8988T (cell line): ENCODE measurements at places on chromosomes 16 and 17.

GRCh38 chr16:10485698-10486382 is 94.6 kb downstream of the EMP2 start:
- no peak for DNase-seq

GRCh38 chr17:15303268-15303667 is 38.1 kb downstream of the TEKT3 start:
- DNase-seq = no peak

DNA sequence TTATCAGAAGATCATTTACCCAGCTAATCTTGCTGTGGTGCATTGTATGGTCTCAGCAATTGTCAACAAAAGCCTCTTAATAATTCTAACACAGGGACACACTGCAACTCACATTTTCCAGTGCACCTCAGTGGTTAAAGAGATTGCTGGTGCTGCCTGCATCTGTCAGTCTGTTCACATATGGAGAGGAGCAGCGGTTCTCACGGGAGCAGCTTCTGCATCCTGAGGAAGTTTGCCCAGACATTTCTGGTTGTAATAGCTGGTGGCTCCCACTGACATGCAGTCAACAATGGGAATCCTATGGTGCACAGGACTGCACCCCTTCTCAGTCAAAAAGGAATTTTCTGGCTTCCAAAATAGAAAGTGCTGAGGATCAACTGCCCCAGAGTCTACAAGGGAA is 7.8 kb downstream of the GGA2 start:
- DNase-seq = no peak

DNA sequence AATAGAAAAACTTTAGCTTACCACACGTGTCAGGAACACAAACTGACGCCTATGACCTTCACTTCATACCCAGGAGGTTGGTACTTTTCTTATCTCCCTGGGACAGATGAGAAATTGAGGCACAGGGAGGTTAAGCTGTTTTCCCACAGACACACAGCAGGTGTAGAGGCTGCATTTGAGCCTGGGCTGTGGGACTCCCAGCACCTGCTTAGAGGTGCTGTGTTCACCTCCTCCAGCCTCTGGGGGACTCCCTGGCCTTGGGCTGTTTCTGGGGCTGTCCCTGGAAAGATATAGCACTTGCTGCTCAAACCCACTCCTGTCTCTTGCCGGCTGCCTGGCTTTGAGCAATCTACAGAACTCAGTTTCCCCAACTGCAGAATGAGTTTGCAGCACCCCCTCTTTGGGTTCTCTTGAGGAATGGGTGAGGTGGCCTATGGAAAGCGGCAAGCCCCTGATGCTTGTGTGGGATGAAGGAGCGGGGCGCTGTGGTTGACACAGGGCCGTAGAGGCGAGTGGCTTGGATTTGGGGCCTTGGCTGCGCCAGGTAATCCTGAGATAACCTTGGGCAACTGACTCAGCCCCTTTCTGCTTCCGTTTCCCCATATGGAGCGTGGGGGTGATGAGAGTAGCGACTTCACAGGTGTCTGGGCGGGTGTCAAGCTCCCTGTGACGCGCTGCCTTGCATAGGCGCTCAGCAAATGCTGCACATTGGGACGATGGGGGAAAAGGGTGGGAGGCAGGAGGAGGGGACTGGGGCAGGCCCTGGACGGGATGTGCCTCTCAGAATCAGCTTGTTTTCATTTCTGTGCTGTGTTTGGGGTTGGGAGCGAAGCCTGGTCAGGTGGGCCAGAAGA is 104.5 kb upstream of the CIBAR2 start:
- DNase-seq = no peak

DNA sequence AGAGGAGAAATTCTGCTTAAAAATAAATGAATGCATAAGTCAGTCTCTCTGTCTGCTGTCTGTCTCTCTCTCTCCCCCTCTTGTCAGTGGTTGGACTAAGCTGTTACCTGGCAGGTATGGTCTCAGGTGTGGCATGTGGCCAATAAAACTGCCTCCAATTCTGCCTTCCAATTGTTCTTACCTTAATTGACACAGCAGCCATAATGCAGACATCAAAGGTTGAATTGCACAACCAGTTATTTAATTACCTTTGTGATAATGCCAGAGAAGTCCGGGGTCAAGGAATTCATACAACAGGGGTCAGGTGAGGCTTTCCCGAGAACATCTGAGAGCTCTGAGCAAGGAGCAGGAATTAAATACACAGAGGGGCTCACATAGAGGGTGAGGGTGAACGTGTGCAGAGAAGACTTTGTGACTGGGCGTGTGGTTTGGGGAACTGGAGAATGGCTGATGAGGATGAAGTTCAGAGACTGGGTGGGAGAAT is 78.8 kb upstream of the CDYL2 start:
- DNase-seq = no peak

GRCh38 chr16:4486126-4486893 is 10.1 kb downstream of the HMOX2 start:
- DNase-seq = no peak

GRCh38 chr16:20839504-20839903 is 33.2 kb downstream of the REXO5 start:
- no peak for DNase-seq

DNA sequence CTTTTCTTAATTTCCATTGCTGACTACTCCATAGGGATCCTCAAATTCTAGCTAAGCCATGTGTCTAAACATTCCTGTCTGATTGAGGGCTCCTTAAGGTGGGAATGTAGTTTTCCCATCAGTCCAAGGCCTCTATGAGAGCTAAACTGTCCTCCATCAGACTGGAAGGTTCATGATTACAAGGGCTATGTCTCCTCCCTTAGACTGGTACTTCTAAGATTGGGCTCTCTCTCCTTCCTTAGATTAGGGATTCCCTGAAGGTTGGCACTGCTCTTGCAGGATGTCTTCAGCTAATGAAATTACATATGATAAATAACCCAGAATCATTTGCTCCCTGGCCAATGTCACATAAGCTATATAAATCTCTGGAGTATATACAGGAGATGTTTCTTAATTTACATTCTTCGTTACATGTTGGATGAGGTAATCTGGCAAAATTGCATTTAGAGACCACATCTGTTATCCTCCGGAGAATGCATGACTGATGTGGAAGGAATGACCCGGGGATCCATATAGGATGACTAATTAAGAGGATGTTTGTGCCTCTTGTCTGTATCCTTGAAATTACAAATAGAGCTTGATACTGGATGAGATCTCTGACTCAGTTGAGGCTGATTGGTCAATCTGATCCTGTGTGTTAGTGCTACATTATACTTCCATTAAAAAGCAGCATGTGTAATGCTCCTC is 14.2 kb downstream of the B4GALNT2 start:
- peak; percentile 30 for DNase-seq

GRCh38 chr17:45143767-45144198 is 4.5 kb upstream of the HEXIM1 start:
- DNase-seq = no peak

DNA sequence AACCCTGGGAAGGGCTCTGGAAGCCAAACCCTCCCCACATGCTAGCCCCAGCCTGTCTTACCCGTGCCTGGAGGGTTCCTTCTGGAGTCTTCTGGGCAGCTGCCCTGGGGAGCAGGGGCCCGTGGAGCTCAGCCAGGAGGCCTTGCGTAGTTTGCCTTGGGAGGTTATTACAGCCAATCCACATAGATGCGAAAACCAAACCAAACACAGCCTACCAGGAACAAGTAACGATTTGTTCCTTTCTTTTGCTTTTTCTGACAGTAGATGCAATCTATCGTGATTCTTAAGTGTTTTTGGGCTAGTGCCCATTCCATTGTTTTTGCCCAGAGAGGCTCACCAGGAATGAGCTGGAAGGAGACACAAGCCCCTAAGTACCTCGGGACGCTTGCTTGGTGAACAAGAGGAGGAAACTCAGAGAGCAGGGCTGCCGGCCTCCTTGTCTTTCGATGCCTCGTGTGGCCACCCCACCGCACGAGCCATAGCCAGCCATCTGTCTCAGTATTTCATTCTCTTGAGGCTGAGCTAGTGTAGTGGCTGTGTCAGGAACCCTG is 102.7 kb upstream of the NOL11 start:
- no peak for DNase-seq

GRCh38 chr17:37045351-37045922 is 96.7 kb downstream of the AATF start:
- no peak for DNase-seq

DNA sequence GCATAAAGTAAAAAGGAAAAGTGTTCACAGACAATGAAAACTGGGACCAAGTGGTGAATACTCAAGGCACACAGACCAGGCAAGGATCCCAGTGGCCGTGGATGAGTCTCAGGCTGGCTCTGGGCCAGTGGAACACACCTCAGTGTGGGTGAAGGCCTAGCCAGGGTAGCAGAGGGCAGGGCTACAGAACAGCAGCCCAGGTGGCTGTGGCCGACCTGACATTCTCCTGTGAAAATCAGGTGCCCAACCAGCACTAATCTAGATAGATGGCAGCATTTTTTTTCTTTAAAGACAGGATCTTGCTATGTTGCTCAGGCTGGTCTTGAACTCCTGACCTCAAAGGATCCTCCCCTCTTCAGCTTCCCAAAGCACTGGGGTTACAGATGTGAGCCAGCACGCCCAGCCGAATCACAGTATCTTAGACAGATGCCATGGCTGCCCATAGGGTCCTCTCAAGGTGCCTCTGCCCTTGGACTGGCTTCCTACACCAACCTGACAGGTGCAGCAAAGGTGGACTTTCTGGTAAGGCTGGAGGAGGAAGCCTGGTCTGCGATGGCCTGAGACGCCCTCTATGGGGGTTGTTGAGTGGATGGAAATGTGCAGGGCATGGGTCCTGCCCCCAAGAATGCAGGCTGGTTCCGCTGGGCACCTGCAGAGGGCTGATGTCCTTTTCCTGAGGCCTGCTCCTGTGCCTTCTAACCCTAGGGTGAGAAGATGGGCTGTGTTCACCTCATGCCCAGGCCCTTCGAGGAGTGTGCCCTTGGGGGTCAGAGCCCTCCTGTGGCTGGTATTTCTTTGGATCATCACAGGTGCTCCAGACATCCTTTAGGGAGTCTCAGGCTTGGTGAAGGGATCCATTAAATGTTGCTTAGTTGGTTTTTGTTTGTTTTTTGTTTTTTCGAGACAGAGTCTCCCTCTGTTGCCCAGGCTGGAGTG is 3.8 kb upstream of the P4HB start:
- DNase-seq = no peak

- DNase-seq = no peak
Observed at GRCh38 chr16:85139881-85140339, 27.6 kb upstream of the CIBAR2 start.

- DNase-seq = no peak
Observed at GRCh38 chr16:68751160-68751559, 14.1 kb downstream of the CDH1 start.

- DNase-seq = no peak
Observed at GRCh38 chr16:59432896-59433295, 698.8 kb upstream of the GOT2 start.

GRCh38 chr16:67922740-67923139 is 8.9 kb downstream of the CTRL start:
- DNase-seq = no peak

DNA sequence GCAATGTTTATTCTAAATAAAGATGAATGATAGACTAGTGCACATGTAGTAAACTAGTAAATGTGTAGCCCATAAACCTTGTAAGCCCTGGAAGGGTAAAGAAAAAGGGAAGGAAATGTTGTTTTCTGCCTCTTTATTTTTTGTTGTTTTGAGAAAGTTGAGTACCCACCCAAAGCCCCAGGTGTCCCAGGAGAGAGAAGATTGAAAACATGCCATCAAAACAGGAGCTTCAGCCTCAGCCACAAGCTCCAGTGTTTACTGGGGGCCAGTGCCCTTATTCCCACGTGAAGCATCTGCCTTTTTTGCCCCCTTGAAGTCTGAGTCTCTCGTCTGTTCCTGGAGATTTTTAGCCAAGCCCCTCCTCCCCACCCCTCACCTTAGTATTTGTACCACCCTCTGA is 121.5 kb downstream of the PRKCB start:
- no peak for DNase-seq

GRCh38 chr16:14357328-14357727 is 272.7 kb downstream of the PARN start:
- DNase-seq = no peak

DNA sequence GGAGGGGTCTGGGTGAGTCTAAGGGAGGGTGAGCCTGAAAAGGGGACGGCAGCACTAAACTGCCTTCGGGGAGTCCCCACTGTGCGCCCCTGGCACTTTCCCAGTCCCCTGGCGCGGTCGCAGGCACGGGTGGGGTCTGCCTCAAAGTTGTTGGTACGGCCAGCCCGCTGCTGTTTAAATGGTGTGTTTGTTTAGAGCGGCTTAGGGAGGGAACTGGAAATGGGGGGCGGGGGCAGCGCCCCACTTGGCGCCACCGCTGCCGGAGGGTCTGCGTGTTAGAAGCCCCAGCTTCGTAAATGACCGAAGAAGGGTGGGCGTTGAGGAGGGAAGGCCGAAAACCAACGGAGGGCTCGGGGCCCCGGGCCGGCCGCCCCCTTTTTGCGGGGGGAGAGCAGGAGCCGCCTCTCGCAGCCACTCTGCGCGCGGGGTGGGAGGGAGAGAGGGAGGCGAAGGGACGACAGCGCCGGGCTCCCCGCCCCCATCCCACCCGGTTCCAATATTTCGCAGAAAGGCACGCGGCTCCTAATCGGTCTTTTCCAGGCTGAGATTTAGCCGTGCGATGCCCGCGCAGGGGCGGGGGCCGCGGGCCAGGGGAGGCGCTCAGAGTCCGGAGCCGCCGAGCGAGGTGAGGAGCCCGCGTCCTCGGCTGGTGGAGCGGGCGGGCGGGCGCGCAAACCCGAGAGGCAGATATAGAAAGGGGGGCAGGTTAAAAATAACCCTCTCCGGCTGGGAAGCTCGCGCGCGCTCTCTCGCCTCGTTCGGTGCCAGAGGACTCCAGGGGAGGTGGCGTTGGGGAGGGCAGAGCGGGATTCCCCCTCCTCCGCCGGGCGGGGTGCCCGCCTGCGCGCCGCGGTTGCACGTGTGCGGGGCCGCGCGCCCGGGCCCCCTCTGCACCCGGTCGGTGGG is 54.9 kb downstream of the SREBF1 start:
- DNase-seq = no peak

- no peak for DNase-seq
Observed at GRCh38 chr17:50498021-50498874, 10.0 kb upstream of the MYCBPAP start.

DNA sequence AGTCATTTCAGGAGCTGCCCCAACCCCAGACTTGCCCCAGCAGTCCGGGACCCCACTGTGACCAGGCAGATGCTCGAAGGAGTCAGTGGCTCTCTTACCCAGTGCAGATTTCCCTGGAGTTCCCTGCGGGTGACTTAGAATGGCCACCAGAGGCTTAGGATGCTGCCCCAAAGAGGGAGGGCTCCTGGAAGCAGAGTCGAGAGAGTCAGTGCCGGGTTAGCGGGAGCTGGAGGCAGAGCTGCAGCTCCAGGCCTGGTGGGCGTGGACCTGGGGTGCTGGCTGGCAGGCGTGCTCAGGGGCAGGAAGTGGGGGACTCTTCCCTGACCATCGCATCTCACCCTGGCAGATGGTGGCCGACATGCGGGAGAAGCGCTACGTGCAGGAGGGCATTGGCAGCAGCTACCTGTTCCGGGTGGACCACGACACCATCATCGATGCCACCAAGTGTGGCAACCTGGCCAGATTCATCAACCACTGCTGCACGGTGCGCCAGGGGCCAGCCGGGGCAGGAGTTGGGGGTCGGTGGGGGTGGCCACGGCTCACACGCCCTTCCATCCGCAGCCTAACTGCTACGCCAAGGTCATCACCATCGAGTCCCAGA is 1.6 kb upstream of the HSD3B7 start:
- DNase-seq = no peak
